ENCODE measurements at places on chromosomes 12 and 14.

- DNase-seq: no peak
Measured at GRCh38 chr12:18646286-18646890, 91.4 kb downstream of the PLCZ1 start.

DNA sequence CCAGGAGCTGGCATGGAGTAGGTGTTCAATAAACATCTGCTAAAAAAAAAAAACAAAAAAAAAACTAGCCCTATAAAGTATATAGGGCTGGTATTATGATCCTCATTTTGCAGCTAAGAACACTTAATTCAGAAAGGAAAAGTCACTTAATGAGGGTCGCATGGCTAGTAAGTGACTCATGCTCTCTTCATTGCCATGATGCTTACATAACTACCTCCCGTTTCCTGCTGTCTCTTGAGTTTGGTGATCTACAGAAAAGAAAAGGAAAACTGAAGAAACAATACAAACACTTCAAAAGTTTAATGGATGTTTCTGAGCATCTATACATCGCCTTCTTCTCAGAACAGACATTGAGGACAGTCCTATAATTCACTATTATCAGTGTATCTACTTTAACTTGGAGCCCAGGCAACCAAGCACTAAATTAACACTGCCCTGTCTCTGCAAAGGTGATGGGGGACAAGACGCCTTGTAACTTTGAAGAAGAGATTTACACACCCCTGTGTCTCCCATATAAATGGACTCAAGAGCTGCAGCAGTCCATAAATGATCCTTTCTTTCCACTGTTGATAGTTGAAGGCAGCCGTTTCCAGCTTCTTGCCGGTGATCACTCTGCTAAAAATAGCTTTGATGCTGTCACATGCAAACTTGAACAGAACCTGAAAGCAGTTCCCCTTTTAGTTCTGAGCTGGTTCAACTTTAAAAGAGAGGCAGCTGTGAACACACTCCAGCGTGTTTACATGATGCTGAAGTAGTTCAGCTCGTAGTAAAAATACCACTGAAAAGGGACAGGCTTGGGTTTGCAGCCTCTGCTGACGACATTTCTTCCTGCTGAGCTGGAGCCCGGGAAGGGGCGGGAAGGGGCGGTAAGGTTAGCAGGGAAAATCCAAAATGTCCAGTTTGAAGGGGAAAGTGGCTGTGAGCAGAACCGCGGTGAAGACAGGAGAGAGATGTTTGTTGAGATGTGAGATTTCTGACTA, 113.3 kb downstream of the FOXN3 start:
- DNase-seq: peak; percentile 82

DNA sequence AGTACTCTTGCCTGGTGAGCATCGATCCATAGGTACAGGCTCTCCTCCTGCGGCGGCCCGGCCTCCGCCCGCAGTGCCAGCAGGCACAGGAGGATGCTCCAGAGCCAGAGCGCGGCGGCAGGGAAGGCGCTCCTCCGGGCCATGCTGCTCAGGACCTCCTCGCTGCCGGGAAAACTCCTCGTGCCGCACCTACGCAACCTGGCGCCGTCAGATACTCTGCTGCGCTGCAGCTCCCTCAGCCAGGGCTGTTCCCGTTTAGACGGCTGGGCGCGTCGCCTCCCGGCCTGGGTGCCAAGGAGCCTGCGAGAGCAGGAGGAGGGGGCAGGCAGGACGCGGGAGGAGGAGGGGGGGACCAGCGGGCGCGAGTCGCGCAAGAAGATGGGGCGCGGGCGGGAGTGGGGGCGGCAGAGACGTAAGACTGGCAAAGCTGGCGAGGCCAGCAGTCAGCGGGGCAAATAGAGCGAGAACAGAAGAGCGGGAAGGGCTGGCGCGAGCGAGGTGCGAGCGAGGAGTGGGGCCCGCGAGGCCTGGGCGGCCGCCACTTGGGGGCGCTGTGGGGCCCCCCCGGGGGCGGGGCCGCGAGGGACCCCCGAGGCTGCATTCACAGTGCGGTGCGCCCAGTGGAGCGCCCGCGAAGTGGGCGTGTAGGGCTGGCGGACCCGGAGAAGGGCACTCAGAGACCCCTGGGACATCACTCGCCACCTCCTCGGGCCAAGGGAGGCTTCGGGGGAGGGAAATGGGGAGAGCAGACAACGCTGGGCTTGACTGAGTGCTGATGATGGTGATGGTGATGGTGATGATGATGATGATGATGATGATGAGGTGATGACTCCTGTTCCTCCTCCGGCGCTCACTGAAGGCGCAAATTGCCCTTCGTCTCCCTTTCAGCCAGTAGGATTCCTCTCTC, at the start of gene WIF1:
Gene WIF1, minus strand, starts transcription at position 257 of the 907 bp plus-strand sequence. Its CDS starts 114 bp downstream, at position 143.
- DNase-seq: peak; percentile 54

DNA sequence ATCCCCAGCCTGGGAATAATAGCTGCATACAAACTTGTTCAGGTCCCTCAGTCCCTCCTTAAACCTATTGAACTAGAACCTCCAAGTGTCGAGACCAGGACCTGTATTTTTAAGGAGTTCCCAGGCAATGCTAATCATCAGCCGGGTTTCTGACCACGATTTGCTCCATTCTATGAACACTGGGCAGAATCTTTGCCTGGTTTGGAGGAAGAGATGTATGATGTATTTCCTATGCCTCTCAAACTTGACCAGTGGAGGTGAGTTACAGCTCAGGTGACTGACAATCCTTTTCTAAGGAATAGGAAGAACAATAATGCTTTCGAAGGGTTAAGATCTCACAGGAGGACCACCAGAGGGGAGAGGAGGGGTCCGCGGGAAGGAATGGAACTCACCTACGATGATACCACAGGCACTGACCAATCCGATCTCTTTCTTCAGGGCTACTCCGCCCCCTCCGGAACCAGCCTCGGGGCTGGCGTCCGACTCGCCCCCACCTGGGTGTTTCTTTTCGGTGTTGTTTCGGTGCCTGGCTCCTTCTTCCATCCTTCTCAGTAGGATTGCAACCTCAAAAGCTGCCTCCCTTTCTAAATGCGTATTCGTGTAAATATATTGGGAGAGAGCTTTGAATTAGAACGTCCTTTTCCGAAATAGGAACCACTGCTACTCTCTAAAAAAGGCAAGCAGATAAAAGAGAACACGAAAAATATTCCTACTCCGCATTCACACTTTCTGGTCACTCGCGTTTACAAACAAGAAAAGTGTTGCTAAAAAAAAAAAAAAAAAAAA, 895 bp downstream of the SLC7A8 start:
- DNase-seq: peak; percentile 80

DNA sequence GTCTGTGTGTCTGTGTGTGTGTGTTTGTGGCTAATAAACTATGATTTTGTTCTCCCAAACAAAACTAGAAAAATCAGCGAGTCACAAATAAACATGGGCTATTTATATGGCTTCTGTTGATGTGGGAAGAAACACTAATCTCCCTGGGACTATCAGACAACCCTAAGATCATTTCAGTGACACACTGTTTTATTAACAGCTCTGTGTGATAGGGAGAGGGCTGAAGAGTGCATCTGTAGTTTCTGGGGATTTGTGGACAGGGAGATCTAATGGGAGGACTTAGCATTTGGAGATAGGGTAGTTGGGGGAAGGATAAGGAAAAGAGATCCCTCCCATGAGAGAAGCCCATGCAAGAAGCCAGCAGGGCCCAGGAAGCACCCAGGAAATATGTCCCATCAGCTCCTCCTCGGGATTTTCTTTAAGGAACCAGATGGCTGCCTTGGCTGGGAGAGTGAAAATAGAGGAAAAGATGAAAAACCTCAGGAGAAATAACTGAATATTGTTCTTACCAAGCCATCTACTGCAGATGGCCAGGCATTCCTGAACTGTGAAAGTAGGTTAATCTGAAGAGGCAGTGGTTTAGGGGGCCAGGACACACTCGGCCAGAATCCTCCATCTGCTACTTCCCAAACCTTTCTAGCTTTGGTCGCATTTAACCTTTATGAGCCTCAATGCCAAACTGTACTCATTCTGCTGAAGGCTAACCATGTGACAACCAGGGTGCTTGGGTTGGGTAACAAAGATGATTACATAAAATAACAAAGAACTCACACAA, 253.4 kb downstream of the BTG1 start:
- no peak for DNase-seq

DNA sequence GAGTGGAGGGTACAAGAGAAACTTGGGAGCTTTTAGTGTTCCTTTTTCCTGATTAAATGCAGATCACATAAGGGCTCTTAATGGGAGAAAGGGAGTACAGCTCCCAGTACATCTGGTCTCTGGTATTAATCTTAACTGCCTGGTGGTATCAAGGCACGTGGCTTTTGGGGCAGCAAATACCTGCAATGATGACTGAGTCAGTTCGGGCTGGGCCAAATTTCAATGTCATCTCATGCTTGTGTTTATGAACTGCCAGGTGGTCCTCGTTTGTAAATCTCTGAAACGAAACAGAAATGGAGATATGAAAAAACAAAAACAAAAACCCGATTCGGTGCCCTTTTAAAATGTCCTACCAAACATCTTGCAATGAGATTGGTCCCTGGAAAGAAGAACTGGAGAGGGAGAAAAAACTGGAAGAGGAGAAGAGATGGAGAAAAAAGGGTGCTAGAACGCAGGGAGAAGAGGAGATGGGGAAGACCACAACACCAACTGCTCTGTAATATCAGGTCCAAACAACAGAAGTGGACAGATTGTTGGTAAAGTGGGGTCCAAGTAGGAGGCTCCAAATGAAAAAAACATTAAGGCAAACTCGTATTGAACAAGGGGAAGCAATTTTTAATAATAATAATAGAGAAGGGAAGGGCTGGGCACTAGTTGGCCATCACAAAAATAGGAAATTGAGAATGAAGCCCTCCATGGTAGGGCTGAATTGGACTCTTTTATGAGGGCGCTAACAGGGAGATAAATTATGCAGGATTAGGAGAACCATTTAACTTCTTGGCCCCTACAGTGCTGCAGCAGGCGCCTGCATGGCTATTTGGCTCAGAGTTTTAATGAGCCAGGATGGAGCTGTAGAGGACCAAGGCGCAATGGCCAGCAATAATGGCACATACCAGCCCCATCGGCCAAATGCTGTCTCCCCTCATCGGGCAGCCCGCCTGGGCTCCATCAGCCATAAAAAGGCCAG, 45.4 kb upstream of the NPFF start:
- no peak for DNase-seq

DNA sequence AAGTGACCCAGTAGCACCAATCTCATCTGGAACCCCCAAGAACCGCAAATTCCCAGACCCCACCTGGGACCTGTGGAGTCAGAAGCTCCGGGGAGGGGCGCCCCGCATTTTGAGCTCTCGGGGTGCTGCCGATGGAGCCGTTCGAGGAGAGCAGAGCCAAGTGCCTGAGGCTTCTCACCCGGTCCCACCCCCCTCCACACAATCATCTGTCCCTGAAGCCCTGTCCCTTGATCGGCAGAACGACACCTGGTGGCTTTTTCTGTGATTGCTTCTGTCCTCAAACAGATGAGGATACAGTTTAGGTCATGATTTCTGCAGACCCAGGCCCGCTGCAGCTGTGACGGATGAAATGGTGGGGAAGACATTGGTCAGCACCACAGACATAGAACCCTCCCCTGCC, 74.7 kb downstream of the NOC4L start:
- peak; percentile 56 for DNase-seq

GRCh38 chr14:77104393-77104792, 6.3 kb downstream of the CIPC start:
- no peak for DNase-seq

Measured in aorta (tissue), 5 donors.